ENCODE measurements at places on chromosomes 2 and 18. TPM values are rescaled to one million over a fixed set of nuclear protein-coding genes. Genes with fewer than 3 reads are reported as not detected.
A peak's percentile ranks its signal among the peaks of the same experiment; 100 is the strongest.

DNA sequence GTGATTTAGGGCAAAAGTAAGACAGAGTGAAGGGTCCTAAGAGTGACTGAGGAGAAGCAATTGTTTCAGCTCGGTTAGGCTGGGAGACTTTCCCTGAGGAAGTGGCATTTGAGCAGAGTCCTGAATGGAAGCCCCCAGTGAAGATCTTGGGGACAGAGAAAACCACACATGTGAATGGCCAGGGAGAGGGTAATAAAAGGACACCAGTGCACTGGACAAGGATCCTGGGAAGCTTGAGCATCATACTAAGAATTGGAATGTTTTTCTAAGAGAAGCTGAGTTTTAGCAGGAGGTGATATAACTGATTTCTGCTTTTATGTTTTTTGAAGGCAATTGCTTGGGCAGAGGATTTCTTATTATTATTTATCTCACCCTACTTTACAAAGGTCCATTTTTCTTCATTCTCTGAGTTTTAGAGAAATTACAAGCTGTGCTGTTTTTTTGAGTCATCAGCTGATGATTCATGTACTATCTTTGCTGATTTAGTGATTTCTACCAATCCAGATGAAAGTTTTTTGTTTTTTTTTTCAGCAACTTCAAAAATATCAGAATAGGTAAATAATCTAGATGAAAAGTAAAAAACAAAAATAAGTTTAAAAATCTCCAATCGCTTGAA is 43.5 kb downstream of the MFSD6 start:
- DNase-seq: no peak

- DNase-seq: no peak
These were observed 8.9 kb downstream of the ANKAR start for GRCh38 chr2:189683348-189683747.

GRCh38 chr2:226445216-226445861 is 354.3 kb downstream of the IRS1 start:
- no peak for DNase-seq

DNA sequence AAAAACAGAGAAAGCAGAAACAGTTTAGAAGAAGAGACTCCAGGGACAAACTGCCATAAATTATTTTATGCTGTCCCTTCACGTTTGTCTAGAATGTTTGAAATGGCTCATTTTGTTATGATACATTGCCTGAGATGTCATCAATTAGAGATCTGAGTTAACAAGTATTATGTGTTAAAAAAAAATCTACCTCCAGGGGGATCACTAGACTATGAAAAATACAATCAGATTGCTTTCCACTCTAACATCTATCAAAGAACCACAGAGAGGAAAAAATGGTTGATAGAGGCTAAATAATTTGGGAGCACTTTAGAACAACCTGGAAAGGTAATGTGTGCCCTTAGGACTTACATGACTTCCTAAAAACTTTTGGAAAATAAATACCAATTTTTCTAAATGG is 103.8 kb upstream of the CCDC150 start:
- no peak for DNase-seq

DNA sequence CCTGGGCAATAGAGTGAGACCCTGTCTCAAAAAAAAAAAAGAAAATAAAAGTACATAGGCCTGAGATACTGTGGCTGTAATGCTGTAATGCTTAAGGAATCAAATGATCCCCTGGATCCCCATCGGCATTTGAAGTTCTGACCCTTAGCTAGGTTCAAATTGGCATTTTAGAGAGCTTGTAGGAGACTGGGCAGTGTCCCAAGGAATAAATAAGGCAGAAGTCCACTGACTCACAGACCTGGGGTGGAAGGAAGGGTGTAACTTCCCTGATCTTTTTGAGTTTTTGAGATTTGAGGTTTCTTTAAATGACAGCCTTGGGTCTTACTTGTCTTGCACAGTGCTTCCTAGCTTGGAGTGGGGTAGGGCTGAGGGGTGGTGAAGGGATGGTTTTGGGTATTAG is 553.7 kb downstream of the SLC4A3 start:
- DNase-seq: no peak

DNA sequence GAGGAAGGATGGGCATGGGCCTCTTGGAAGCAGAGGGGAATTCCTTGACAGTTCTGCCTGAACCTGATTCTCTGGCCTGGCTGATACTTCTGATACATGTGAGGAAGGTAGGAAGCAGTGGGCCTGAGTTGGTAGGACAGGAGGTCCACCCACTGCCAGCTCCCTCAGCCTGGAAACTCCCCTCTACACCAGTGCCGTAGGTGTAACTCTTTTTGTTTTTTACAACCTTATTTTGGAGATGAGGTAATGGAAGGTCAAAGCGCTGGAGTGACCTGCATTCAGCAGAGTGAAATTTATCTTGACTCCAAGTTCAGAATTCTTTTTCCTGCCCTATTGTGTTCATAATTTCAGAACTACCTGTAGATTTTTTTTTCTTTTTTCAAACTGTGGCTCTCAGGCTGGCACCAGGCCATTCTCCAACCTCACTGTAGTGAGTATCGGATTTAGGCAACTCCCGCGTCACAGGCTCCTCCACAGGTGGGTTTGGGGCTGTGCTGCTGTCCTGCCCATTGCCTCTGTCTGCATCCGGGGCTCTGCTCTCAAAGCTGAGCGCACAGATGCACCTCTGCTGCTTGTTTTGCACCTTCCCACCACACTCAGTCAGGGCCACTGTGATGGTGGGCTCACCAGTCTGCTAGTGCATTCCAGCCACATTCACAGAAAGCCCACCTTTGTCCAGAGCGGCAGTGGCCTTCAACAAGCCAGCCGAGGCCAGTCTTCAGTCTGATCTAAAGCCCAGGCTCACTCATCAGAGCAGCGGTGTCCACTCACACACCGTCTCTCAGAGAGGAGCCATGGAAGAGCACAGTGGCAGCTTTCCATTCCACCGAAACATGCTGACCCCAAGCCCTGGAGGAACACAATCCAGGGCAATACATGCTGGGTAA is 87.2 kb downstream of the UXS1 start:
- DNase-seq: no peak

DNA sequence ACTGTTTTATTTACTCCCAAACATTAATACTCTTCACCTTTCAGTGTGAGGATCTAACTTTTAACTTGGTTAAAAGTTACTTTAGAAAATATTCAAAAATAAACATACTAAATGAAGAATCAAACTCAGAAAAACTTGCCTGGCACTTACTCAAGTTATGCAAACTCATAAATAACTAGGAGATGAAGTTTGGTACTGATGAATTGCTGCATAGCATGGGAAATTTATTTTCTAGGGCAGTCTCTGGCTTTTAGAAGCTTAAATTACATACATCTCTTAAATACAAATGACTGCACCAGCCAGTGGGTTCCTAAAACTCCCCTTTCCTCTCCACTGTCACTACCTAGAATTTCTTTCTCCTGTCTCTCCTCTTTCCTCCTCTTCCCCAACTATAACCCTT is 46.7 kb upstream of the CREB1 start:
- no peak for DNase-seq

GRCh38 chr2:39787950-39788349 is 8.9 kb upstream of the THUMPD2 start:
- no peak for DNase-seq

GRCh38 chr2:84971510-84972206 is 697 bp downstream of the KCMF1 start:
- peak; percentile 38 for DNase-seq

GRCh38 chr2:101473911-101474701 is 806 bp downstream of the RFX8 start:
- peak; percentile 12 for DNase-seq

- DNase-seq: no peak
These were observed 318.7 kb downstream of the MYCN start for GRCh38 chr2:16259010-16259409.

GRCh38 chr2:46982351-46983064 is 66.9 kb upstream of the MCFD2 start:
- no peak for DNase-seq

- no peak for DNase-seq
These were observed 75.6 kb downstream of the ZBTB7C start for GRCh38 chr18:48333563-48333962.

GRCh38 chr18:48470484-48471180 is 61.4 kb upstream of the ZBTB7C start:
- DNase-seq: no peak

- DNase-seq: no peak
These were observed 1.3 kb upstream of the EIF2AK3 start for GRCh38 chr2:88628571-88628939.

- DNase-seq: no peak
These were observed 1.2 kb downstream of the MAL start for GRCh38 chr2:95026471-95027368.

DNA sequence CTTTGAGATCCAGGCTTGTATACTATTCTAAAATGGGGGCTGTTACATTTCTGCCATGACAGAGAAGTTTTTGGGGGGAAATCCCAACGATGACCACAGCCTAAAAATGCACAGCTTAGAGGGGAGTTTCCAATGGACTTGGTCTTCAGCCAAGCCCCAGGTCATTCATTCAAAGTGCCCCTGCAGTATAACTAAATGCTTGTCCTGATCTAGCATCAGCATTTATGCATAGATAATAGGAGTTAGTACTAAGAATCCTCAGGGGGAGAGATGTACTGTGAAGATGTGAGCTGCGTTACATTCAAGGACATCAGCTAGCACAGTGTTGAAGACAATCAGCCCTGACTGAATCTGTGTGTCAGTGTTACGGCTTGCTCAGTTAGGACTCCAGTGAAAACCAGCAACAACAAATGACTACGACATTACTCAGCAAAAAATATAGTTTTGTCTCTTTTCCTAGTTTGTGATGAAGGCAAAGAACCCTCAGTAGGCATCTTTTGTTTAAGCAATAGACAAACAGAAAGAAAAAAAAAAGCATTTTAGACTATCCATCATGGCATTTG is 160.9 kb downstream of the ZEB2 start:
- DNase-seq: no peak

DNA sequence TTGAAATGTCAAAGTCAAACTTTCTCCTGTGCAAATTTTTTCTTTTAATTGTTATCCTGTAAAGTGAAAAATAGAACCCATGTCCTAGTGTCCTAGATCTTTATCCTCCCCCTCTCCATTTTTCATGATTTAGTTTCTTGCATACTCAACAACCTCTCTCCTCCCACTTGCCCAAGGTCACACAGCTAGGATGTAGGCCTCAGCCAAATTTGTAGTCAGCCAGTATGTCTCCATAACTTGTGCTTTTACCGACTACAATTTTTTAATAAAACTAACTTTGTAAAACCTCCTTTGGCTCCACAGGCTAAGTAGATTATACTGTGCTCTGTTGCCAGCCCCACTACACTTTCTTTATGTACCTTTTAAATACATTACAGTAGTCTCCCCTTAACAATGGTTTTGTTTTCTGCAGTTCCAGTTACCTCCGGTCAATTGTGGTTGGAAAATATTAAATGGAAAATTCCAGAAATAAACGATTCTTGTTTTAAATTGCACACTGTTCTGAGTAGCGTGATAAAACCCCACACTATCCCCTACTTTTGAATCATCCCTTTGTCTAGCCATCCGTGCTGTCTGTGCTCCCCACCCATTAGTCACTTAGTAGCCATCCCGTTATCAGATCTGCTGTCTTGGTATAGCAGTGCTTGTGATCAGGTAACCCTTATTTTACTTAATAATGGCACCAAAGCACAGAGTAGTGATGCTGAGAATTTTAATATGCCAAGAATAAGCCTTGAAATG is 22.8 kb downstream of the GULP1 start:
- no peak for DNase-seq

GRCh38 chr18:43372773-43373172 is 95.5 kb upstream of the SYT4 start:
- DNase-seq: no peak

GRCh38 chr2:180508458-180508857 is 471.9 kb upstream of the UBE2E3 start:
- DNase-seq: no peak

- no peak for DNase-seq
These were observed 110.5 kb upstream of the TACR1 start for GRCh38 chr2:75309596-75310463.

DNA sequence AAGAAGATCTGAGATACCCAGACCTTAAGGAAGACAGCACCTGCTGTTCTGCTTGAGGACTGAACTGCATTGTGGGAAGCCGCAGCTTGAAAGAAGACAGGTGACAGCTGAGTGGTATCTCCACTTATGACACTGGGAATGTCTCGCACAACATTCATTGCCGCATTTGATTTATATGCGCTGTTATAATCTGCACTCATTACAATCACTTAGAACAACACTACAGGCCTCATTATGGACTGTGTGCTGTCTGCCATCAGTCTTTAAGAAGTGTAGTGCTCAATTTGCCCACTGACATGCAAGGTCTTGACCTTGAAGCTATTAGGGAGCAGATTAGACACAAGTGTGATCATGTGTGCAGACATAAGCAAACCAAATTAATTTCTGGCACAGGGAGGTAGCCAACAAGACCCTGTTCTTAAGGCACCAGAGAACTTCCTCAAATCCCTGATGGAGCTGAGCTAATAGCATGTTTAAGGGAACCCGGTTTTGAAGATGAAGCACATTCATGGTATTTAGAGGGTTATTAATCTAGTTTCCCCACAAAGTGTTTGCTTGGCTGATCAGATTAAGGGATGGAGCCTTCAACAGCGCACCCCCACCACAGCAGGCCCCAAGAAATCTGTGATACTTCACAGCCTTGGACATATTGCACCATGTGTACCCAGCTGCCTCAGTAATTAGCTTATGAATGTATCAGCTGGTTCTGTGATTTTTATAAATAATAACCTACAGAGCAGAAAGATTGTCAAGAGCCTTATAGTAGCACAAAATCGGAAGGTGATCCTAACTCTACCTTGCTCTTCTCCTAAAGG is 146.8 kb downstream of the SATB2 start:
- no peak for DNase-seq

GRCh38 chr18:59372975-59373374 is 13.9 kb upstream of the LMAN1 start:
- DNase-seq: no peak

DNA sequence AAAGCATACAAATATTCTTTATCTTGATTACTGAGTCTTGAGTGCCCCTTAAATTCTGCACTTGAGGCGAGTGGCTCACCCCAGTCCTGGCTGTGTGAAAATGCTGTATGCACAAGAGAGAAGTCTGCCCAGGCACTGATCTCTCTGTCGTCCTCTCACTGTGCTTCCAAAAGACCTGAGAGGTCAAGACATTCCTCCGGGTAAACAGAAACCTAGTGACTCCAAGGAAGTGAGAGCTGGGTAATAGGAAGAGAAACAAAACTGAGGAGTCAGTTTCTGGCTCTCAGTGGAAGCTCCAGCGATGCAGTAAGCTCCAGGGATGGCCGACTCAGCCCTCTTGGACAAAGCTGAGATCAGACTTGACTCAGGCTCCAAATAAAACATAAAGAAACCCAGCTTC is 70.9 kb downstream of the AAK1 start:
- no peak for DNase-seq

- no peak for DNase-seq
These were observed 696.5 kb downstream of the TDRD15 start for GRCh38 chr2:21820271-21820670.

The TUBB8B gene
- not detected for total RNA-seq

The CNTNAP5 gene
- total RNA-seq: 49.7 TPM

The GPR155 gene
- 13.5 TPM for total RNA-seq

The CCDC141 gene
- total RNA-seq: 2.6 TPM

The SIX2 gene
- total RNA-seq: 0.45 TPM

The POTEJ gene
- 0.45 TPM for total RNA-seq
